Activated CD4-positive, alpha-beta T cell treated with anti-CD3 and anti-CD28 coated beads, Interleukin-2, amount 10 ng/mL, durations not matched to agents 24 days and 14 days (primary cell): ENCODE measurements at places on chromosomes 3 and 15. TPM values are rescaled to one million over a fixed set of nuclear protein-coding genes. Genes with fewer than 3 reads are reported as not detected.

NR2F2 gene
- not detected in 2 replicates for total RNA-seq

DNA sequence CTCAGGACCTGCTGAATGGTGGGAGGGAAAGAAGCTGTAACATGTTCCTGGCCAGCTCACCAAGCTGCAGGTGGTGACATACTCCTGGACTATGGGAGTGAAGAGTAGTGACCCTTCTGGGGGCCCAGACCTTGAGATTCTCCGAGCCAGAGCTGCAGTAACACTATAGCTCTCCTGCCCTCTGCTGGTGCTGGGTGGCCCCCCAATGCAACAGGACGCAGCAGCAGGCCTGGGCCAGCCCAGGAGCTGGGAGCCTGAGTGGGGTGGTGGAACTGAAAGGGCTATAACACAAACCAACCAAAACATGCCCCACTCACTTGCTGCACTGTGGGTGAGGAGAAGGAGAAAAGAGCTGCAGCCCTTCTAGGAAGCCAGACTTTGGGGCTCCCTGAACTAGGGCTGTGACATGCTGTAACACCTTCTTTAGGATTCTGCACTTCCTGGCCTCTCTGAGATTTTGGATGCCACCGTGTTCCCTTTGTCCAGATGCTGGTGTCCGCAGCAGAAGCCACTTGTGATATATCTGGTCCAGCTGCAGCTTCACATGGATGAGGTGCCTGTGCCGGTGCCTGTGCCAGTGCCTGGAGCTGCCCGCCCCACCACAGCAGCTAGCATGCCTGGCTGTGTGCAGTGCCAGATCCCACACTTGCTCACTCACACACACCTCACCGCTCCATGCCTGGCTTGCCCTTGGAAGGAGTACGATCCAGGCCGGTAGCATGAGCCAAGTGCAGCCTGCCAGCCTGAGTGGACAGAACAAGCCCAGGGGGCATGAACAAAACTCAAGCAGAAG, 636.8 kb upstream of the KCNMB2 start:
- no peak overlapping the region for H3K27ac ChIP-seq
- H3K4me1 ChIP-seq = no peaks in the 10 kb centered on the region
- H3K36me3 ChIP-seq = no peaks in the 10 kb centered on the region
- no peaks in the 10 kb centered on the region for H3K27me3 ChIP-seq
- H3K4me3 ChIP-seq = no peak overlapping the region

- H3K4me1 ChIP-seq = peaks cover 5% of the 10 kb centered on the region
- no peak for DNase-seq
- H3K27ac ChIP-seq = no peak overlapping the region
- H3K27me3 ChIP-seq = peaks cover 5% of the 10 kb centered on the region
Observed at GRCh38 chr3:188900421-188900951, 271.3 kb upstream of the TPRG1 start.

DNA sequence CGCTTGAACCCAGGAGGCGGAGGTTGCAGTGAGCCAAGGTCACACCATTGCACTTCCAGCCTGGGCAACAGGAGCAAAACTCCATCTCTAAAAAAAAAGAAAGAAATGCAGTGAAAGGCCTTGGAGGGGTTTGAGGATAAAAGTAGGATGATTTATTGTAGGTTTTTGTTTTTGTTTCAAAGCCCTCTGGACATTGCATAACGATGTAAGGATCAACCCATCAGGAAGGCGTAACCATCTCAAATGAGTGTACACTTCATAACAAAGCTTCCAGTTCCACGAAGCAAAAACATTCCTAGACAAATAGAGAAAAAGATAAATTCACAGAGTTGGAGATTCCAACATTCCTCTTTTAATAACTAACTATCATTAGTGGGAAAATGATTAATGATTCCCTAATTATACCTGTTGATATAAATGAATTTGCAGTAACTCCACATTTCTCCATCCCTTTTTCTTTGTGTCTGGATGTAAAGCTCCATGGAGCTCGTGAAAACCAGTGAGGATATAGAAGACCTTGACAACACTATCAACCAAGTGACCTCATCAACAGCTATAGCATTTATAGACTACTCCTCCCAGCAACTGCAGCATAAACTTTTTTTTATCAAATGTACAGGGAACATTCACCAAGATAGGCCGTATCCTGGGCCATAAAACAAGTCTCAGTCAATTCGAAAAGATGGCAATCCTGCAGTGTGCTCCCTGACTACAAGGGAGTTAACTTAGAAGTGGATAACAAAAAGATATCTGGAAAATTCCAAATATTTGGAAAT, 48.7 kb upstream of the PPP4R2 start:
- peaks cover 21% of the 10 kb centered on the region for H3K4me1 ChIP-seq
- no peaks in the 10 kb centered on the region for H3K27me3 ChIP-seq
- no peak overlapping the region for H3K27ac ChIP-seq

GRCh38 chr3:183824761-183825455, 469 bp downstream of the MAP6D1 start:
- peaks cover 14% of the 10 kb centered on the region for H3K27me3 ChIP-seq
- DNase-seq = peak; percentile 65
- H3K4me3 ChIP-seq = peak overlapping the region; percentile 81
- peaks cover 12% of the 10 kb centered on the region for H3K4me1 ChIP-seq
- H3K36me3 ChIP-seq = peaks cover 17% of the 10 kb centered on the region

DNA sequence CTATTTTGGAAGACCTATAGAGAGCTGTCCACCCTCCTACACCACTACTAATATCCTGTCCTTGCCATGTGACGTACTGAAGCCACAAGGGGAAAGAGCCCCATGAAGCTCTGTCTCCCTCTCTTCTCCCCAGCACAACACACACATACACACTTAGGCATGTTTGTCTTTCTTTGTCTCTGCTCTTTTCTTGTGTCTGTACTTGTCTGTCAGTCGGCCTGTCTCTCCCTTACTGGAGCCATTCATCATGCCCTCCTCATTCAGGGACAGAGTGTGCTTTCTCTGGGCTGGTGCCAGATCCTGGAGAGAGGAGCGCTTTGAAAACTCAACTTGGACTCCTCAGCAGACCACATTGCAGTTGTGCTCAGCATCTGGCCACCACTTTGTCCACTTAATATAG, 47.6 kb downstream of the PSMD6 start:
- H3K27me3 ChIP-seq = no peaks in the 10 kb centered on the region
- H3K4me1 ChIP-seq = peaks cover 73% of the 10 kb centered on the region
- no peak for DNase-seq
- peaks cover 38% of the 10 kb centered on the region for H3K36me3 ChIP-seq
- peak overlapping the region; percentile 2 for H3K27ac ChIP-seq
